ENCODE measurements at places on chromosomes 2 and 18.
A peak's percentile ranks its signal among the peaks of the same experiment; 100 is the strongest.

DNA sequence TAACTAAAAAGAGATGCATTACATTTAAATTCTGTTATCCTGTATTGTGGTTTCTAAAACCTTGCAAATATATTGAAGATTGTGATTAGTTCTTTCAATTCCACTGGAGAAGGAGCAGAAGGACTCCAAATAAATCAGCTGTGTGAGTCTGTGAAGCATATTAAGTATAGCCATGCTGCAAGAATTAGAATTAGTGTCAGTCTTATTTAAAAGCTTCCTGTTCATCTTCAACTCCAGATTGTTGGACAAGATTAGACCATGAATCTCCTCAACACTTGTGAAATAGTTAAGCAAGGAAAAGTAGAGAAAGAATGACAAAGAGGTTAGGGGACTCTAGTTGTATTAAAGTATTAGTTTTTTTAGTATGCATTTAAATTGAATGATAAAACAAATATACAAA is 92.5 kb upstream of the LRP1B start:
- no peak for DNase-seq

- no peak for DNase-seq
Measured at GRCh38 chr2:21561965-21562364, 438.2 kb downstream of the TDRD15 start.

DNA sequence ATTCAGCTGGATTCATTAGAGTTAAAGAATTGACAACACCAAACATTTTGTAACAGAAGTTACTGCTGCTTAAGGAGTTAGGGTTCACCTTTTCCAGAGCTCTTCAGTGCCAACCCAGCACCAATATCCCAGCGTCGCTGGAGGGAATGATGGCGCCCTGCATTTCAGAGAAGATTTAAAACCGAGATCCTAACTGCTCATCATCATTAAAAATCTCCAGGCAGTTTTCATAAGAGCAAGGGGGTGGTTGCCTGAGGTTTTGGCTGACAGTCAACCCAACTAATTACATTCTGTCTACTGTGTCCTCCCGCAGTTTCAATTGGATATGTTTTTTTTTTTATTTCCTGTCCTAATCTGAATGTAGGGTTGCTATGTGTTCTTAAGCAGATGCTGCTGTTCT is 509.6 kb upstream of the TCF4 start:
- no peak for DNase-seq

- DNase-seq: no peak
Measured at GRCh38 chr2:105380432-105381100, 18.3 kb downstream of the FHL2 start.

- DNase-seq: no peak
Measured at GRCh38 chr2:671787-672605, 5.2 kb downstream of the TMEM18 start.

DNA sequence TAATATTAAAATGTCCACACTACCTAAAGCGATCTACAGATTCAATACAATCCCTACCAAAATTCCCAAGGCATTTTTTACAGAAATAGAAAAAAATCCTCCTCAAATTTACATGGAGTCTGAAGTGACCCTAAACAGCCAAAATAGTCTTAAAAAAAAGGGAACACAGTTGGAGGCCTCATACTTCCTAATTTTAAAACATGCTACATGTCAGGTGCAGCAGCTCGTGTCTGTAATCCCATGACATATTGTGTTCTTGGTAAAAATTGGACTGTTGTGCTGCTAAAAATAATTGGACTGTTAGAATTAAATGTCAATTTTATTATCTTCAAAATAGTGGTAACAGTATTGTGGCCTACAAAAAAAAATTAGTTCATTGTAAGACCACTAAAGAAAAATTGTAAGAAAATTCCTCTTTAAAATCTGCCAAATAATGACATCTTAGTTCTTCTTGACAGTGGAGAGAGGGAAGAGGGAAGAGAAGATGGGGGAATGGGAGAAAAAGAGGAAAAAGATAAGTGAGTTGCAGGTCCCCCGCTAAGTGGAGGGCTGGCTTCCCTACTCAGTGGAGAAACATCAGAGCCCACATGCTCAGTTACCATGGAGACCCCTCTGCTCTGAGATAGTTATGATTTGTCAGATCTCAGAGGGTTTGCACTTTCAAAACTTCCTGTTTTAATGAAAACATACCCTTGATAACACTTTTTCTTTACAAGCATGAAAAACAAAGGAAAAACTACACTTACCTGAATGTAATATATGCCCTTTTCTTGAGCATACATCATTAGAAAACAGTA is 46.5 kb downstream of the UNC50 start:
- no peak for DNase-seq

DNA sequence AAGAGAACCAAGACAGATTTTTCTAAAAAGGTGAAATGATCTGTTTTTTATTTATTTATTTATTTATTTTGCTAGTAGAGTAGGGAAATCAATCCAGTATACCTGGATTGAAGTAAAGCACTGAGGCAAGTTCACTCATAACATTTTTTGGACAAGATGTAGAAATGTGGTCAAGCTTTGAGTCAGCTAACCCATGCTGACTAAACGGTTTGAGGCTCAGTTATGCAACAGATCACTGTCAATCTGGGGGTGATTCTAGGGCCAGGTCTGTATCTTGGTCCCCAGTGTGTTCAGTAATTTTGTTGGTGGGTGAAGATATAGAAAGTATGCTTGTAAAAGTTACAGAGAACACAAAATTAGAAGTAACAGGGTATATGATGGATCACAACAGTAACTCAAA is 60.2 kb downstream of the RMDN2 start:
- DNase-seq: peak; percentile 51

GRCh38 chr2:233063269-233063975 is 3.3 kb downstream of the INPP5D start:
- no peak for DNase-seq

All from fibroblast of skin of left quadriceps (primary cell).